ENCODE measurements at places on chromosomes 7 and 10. TPM values are rescaled to one million over a fixed set of nuclear protein-coding genes. Genes with fewer than 3 reads are reported as not detected.

GRCh38 chr10:63637901-63638327, 116.7 kb downstream of the REEP3 start:
- DNase-seq, result no peak

DNA sequence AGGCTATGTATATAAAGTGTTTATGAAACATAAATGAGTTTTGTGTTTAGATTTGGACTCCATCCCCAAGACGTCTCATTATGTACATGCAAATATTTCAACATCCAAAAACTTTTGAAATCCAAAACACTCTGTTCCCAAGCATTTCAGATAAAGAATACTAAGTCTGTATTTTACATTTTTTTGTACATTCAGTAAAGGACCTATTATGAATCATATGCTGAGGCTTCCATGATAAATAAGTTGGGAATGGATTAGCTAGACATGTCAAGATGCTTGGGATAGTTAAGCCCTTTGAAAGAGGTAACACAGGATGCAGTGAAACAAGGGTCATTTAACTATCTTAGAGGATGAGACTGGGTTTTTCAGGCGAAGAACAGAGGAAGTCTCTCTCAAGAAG, 262.9 kb downstream of the SNX13 start:
- no peak for DNase-seq

GRCh38 chr10:34213193-34213804, 601.8 kb downstream of the PARD3 start:
- DNase-seq, result no peak

GRCh38 chr7:81297317-81297716, 378.5 kb upstream of the SEMA3C start:
- DNase-seq, result no peak

DNA sequence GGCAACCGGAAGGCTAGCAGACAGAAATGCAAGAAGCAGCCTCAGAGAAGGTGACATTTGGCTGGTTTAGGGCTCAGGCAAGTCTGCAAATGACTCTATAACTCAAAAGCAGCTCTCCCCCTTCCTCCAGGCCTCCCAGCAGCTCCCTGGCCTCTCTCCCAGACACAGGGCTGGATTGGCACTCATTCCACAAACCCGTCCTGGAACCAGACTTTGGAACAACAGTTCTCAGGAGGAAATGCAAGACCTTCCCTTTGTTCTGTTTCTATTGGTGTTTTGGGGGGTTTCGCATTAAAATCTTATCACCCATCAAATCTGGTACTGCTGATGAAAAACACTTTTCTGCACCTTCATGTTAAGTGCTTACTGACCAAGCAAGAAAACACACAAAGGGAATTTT, 40.3 kb upstream of the EFCAB10 start:
- DNase-seq, result no peak

DNA sequence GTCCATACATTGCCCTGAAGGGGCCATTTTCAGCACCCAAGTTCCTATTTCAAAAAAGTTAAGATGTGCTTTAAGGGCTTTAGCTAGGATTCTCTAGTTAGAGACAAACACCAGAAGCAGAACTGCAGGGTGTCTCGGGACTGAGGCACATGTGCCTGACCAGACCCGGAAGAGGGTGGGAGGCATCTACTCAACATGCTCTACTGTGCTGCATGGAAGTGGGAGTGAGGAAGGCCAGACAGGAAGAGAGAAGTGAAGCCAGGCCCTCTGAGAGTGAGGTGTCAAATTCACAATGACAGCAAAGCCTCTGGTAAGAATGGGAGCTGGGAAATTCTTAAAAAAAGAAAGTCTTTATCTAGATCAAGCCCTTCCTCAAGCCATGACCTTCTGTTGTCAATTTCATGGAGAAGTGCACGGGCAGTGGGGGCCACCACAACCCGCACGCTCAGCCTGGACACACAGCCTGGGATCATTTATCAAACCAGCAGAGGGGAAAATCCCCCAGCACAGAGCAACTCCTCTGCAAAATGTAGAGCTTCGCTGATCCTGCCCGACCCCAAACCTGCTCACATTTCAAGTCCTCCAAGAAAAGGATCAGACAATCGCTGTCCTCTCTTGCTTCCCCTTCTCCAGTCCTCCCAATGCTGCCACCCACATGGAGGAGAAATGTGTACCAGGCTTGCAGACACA, 38.7 kb downstream of the PLXNA4 start:
- DNase-seq, result no peak

ANKRD1 gene
- 0.22 TPM for total RNA-seq

C10orf67 gene
- total RNA-seq, result not detected

CALHM3 gene
- 0.10 TPM for total RNA-seq

RALA gene
- total RNA-seq, result 15.1 TPM

CTAGE8 gene
- total RNA-seq, result not detected

Data from H7 (cell line).